Aorta (tissue), 5 donors: ENCODE measurements at places on chromosomes 7 and 10. TPM values are rescaled to one million over a fixed set of nuclear protein-coding genes. Genes with fewer than 3 reads are reported as not detected.

MET gene
- total RNA-seq, result 24.6 TPM

LRRD1 gene
- total RNA-seq, result not detected

AVL9 gene
- total RNA-seq, result 35.8 TPM

FRAT2 gene
- 5.5 TPM for total RNA-seq

CHRM2 gene
- total RNA-seq, result not detected

POMZP3 gene
- 13.1 TPM for total RNA-seq

GRID2IP gene
- 0.16 TPM for total RNA-seq

AFAP1L2 gene
- 16.3 TPM for total RNA-seq

KAT6B gene
- total RNA-seq, result 47.5 TPM

BMPR1A gene
- 120 TPM for total RNA-seq

NUTM2A gene
- 0.66 TPM for total RNA-seq

H2BK1 gene
- total RNA-seq, result not detected

IFIT1B gene
- 0.87 TPM for total RNA-seq

GHRHR gene
- 1.4 TPM for total RNA-seq

LIPM gene
- not detected for total RNA-seq

TBXAS1 gene
- total RNA-seq, result 22.1 TPM

CYP26A1 gene
- total RNA-seq, result not detected

TRIL gene
- 1.0 TPM for total RNA-seq

OR9A4 gene
- not detected for total RNA-seq

ZNF503 gene
- 32.1 TPM for total RNA-seq

CLCN1 gene
- total RNA-seq, result not detected

ANKRD30A gene
- not detected for total RNA-seq

CADPS2 gene
- total RNA-seq, result 15.2 TPM

SORCS1 gene
- total RNA-seq, result 3.8 TPM

HOXA1 gene
- total RNA-seq, result 1.3 TPM

RBP3 gene
- not detected for total RNA-seq

ABCB1 gene
- 10.6 TPM for total RNA-seq

ZNF655 gene
- 78.9 TPM for total RNA-seq

ACTR3C gene
- total RNA-seq, result 5.2 TPM

ZPBP gene
- total RNA-seq, result not detected
